Stimulated activated CD8-positive, alpha-beta memory T cell treated with anti-CD3 and anti-CD28 coated beads, Interleukin-4, amount 100 ng/mL, for 1 hour (primary cell): ENCODE measurements at places on chromosomes 5 and 9.

- no peak for DNase-seq
Observed at GRCh38 chr5:168123631-168124528, 167.6 kb upstream of the WWC1 start.

DNA sequence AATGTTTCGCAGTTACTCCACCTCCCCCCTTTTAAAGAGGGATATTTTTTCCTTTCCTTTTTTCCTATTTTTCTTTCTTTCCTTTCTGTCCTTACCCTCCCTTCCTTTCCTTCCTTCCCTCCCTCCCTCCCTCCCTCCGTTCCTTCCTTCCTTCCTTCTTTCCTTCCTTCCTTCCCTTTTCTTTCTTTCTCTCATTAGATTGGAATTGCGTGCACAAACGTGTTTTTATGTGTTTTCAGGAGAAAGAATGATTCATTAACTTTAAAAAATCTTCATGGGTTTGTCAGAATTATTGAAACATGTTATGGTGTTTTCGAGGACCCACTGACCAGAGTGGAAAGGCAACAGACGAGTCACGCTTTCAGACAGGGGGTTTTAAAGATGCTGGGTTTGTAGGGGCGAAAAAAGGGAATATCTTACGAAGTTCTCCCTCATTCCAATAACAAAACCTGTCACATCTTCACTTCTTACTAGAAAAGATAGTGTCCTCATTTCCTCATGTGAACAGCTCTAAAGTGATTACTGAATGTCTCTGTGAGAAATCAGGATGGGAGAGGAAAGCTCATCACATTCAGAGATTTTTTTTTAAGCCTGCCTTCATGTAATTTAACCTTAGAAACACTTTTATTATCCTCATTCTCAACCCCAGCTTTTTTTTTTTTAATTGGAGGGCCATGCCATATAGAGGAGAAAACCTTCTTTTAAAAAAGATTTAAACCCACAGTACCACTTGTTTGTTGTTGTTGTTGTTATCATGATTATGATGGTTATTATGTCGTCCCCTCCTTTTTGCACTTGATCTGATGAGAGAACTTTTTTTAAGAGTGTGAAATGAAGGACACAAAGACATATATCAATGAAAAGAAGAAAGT, 21.9 kb downstream of the NR2F1 start:
- no peak for DNase-seq

- no peak for DNase-seq
Observed at GRCh38 chr9:109383356-109383755, 62.5 kb upstream of the EPB41L4B start.

DNA sequence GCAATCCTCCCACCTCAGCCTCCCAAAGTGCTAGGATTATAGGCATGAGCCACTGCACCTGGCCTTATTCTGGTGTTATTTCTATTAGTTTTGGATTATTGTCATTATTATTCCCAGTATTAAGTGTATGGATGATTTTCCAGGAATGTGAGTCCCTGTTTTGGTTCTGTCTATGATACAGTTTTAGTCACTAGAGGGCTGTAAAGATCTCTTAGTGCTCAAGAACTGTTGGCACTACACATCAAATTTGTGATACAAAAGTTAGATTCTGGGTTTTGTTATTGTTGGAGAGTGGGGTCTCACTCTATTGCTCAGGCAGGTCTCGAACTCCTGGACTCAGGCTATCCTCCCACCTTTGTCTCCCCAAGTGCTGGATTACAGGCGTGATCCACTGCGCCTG, 12.1 kb downstream of the CCL28 start:
- no peak for DNase-seq

- DNase-seq, result no peak
Observed at GRCh38 chr9:131625508-131625787, 80.1 kb downstream of the PRRT1B start.

GRCh38 chr5:53165431-53166182, 56.0 kb upstream of the MOCS2 start:
- no peak for DNase-seq

GRCh38 chr5:65395526-65396155, 86.1 kb downstream of the ADAMTS6 start:
- no peak for DNase-seq

- no peak for DNase-seq
Observed at GRCh38 chr5:53343187-53343586, 137.2 kb upstream of the FST start.

DNA sequence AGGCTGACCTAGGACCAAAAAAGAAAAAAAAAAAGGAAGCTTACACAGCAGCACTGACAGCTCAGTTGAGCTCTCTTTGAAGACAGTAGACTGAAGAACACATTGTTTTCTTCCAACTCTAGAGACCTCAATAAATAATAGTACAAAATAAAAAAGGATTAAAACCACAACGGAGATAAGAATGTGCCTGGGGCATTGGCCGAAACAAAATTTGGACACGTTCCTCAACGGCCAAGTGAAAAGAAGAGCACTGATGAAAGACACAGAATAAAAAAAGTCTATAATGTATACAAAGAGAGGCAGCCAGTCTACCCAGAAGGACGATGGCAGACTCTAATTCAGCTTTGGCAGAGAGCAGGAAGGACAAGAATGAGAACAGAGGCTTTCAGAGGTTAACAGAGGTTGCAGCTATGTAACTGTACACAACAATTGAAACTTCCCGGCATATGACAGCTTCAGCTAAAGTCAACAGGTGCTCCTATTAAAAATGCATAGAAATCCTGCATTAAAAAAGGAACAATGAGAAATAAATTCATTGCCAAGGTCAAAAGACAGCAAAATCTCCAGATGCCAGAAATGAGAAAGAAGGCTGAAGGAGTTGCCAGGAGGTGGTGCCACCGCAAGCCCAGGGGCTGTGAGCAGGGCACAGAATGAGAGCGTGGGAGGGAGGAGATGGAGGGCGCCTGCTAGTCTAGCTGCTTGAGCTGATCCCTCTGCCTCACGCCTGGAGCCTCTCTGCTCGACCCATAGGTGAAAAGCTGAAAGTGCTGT, 113.9 kb downstream of the DCP2 start:
- no peak for DNase-seq

DNA sequence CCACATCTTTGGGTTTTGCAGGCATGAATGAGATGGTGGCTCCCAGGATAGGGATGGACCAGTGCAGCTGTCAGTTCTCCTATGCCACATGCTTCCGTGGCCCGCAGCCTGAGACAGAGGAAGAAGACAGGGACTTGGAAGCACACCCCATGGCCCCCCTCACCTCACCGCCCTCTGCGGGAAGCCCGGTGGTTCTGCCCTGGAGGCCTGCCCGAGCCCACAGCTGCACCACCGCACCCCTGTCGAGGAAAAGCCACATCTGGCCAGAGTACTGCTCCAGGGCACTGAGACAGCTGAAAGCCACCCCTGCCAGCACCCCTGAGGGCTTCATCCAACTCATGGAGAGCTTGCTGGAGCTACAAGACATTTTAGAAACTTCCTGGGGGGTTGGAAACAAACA, 7.6 kb upstream of the TRMT10B start:
- no peak for DNase-seq

- DNase-seq, result no peak
Observed at GRCh38 chr5:79954620-79955019, 36.4 kb downstream of the MTX3 start.

- no peak for DNase-seq
Observed at GRCh38 chr5:179805529-179806249, 977 bp downstream of the MGAT4B start.
